ENCODE measurements at places on chromosomes 7 and 10. TPM values are rescaled to one million over a fixed set of nuclear protein-coding genes. Genes with fewer than 3 reads are reported as not detected.

TYW1B gene
- 4.6 TPM for total RNA-seq

ITIH2 gene
- not detected for total RNA-seq

SLC39A12 gene
- total RNA-seq = not detected

OR6V1 gene
- total RNA-seq = not detected

SOSTDC1 gene
- total RNA-seq = 0.25 TPM

TMEM176A gene
- total RNA-seq = not detected

GPR26 gene
- not detected for total RNA-seq

PTN gene
- 70.6 TPM for total RNA-seq

POR gene
- 82.8 TPM for total RNA-seq

GUSB gene
- total RNA-seq = 70.8 TPM

CHAT gene
- total RNA-seq = not detected

GATA3 gene
- not detected for total RNA-seq

UCMA gene
- total RNA-seq = not detected

CDC14C gene
- total RNA-seq = not detected

TAS2R41 gene
- not detected for total RNA-seq

PLEKHS1 gene
- 0.03 TPM for total RNA-seq

DENND2A gene
- total RNA-seq = 30.0 TPM

CUZD1 gene
- 2.0 TPM for total RNA-seq
